ENCODE measurements at places on chromosomes 12 and 14.

DNA sequence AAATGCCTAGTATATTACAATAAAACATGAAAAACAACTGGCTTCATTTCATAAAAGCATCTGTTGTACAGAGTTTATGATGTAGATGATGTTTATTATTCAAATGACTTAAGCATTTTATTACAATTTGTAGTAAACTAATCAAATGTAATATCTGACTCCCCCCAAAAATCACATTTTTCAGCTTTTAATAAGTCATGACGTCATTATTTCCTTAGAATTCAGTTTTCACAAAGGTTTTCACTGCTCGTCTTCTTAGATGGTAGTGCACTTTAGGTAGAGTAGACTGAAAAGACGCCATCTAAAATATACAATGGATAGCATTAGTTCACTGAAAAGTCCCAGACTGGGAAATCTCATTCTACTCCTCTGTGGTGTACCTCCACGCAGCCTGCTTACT, 181.5 kb downstream of the ACSS3 start:
- no peak for DNase-seq

- no peak for DNase-seq
These were observed 1.3 kb upstream of the TSFM start for GRCh38 chr12:57781244-57781643.

DNA sequence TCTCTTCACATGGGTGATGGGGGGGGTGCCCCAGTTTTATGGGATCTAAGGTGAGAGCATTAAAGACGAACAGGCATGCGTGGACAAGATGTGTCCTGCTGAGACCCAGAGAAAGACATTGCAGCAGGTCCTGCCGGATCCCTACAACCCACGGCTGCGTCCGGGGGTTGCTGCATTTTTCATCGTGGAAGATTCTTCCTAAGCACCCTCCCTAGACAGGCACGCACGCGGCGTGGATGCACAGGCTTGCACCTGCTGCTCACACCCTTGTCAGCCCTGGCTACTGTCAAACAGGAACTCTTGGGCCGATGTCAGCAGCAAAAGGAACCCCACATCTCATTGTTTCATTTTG, 280.6 kb upstream of the RTL1 start:
- DNase-seq, result no peak

DNA sequence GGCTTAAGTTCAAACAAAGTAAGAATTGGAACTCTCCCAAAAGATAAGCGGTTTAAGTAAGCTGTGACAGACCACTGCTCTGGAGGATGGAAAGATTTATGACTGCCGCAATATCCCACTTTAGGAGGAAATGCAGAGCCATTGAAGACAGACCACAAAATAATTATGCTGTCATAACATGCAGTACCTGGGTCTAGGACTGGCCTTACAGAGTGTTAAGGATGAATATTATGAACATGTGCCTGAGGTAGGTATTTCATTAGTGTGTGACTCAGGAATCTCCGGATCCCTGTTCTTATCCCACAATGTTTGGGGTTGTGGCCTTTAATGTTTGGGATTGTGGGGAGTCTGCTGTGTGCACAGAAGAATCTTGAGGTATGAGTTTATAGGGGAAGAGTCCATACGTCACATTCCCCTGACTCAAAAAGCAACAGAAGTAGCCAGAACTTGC, 114.9 kb downstream of the SAMD4A start:
- no peak for DNase-seq

GRCh38 chr12:44184499-44185206, 348.8 kb downstream of the TMEM117 start:
- no peak for DNase-seq

DNA sequence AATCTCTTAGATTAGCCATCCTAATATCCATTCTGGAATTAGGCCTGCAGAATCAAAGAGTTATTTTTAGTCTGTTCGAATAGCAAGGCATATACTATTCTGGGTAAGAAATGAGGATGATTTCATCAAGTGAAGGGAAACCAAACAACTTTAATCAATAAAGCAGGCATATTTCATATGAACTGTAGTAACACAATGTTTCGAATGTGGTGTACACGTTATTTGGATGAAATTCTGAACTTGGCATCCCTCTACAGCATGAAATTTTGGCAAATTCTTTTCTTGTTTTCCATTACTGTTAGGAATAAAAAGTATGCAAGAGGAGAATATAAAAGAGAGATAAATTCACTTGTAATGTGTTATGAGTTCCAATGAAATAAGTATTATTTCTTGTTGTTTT, 1233.3 kb upstream of the SEL1L start:
- no peak for DNase-seq

GRCh38 chr14:105053421-105053820, 11.8 kb downstream of the GPR132 start:
- no peak for DNase-seq

GRCh38 chr12:78726854-78727253, 137.7 kb upstream of the SYT1 start:
- no peak for DNase-seq

- no peak for DNase-seq
These were observed 311.7 kb upstream of the FKBP4 start for GRCh38 chr12:2482938-2483660.

GRCh38 chr12:5511644-5512600, 80.0 kb downstream of the NTF3 start:
- DNase-seq, result no peak
